SK-N-SH (cell line): ENCODE measurements at places on chromosomes 1 and 21. TPM values are rescaled to one million over a fixed set of nuclear protein-coding genes. Genes with fewer than 3 reads are reported as not detected.

The KPRP gene
- not detected in 2 replicates for polyA plus RNA-seq

The OLFML3 gene
- 26.1 and 28.3 TPM in 2 replicates for polyA plus RNA-seq

The VWA5B1 gene
- not detected in 2 replicates for polyA plus RNA-seq

The FCRLA gene
- 0.10 and 0.13 TPM in 2 replicates for polyA plus RNA-seq

The COL24A1 gene
- polyA plus RNA-seq, result not detected in 2 replicates

The SPRR2A gene
- polyA plus RNA-seq, result not detected in 2 replicates

The KCNT2 gene
- polyA plus RNA-seq, result 0.56 and 0.99 TPM in 2 replicates

The CAMK2N1 gene
- 2.8 and 5.3 TPM in 2 replicates for polyA plus RNA-seq

The OR2T3 gene
- polyA plus RNA-seq, result not detected in 2 replicates

The RGS8 gene
- not detected in 2 replicates for polyA plus RNA-seq

The COL9A2 gene
- 0.63 and 0.94 TPM in 2 replicates for polyA plus RNA-seq

The C1orf115 gene
- 4.0 and 4.2 TPM in 2 replicates for polyA plus RNA-seq

The DIO1 gene
- polyA plus RNA-seq, result not detected in 2 replicates

The CRNN gene
- not detected in 2 replicates for polyA plus RNA-seq

The KCNE2 gene
- polyA plus RNA-seq, result 0.05 TPM in 1 of 2 replicates, not detected in the other

The DENND2C gene
- polyA plus RNA-seq, result 0.02 and 0.03 TPM in 2 replicates
